ENCODE measurements at places on chromosomes 4 and X.

GRCh38 chr4:152434011-152434410, 101.9 kb downstream of the FBXW7 start:
- DNase-seq = no peak

DNA sequence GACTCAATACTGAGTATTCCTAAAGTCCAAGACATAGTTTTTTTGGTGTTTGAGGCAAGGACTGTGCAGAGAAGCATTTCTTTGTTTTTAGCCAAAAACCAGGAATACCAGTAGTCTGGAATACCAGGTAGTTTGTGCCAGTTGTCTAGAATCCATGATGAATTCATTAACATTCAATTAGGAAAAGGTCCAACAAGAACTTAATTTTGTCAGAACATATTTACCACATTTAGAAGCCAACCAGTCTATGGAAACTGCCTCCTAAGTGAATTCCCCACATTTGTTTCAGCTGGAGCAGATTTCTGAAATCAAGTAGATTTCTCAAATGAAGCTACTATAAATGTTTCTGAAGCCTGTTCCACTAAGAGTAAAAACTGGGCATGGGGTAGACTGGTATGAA, 1584.8 kb upstream of the ADGRL3 start:
- no peak for DNase-seq

GRCh38 chr4:40648742-40649281, 19.1 kb upstream of the RBM47 start:
- no peak for DNase-seq

GRCh38 chrX:18949944-18950301, 34.0 kb downstream of the PHKA2 start:
- no peak for DNase-seq

DNA sequence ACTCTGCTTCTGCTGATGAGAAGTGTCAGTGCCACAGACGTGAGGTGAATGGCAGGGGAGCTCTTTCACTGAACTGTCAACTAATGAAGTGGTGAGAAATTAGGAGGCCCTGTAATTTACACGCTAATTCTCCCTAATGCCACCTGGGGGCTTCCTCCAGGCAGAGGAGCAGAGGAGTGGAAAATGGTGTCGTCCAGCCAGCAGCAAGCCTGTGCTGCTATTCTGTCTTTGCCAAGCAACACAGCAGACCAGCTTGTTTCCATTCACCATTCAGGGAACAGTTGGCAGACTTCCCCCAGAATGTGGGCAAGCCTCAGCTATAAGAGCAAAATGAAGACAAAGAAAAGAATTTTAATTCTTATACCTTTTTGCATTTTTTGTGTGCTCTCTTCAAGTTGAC, 245.2 kb upstream of the TET2 start:
- no peak for DNase-seq

GRCh38 chr4:52292245-52292644, 241.1 kb downstream of the SPATA18 start:
- no peak for DNase-seq

DNA sequence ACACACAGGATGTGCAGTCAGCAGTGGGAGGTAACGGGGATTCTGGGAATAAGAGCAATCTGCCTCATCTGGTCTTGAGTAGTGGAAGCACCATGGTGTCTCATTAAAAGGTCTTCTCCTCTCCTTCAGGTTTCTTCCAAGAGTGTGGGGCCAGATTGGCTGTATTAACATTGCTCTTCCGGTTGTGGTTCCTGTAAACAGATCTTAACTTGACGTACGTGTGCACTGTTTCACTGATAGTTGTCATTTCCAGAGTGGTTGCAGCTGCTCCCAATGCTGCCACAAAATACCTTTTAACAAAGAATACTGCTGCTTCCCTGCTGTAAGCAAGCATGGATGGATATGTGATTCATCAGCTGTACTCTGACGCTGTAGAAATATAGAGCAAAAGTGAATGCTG, 1443.4 kb upstream of the TENM3 start:
- no peak for DNase-seq

DNA sequence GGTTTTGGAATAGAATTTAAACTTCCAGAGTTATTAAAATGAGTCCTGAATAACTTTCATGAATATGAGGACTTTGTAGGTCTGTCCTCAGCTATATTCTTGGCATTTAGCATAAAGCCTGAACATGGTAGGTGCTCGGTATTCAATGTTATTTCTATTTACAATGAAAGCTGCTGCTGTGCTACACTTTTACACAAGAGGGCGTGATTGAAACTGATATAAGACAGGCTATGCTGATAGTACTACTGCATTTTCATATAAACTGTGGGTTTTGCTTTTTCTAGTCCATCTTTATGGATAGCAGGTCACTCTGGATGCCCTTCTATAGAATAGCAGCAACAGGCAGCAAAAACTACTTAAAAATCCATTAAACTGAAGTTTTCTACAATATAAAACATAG, 12.3 kb upstream of the GNPDA2 start:
- DNase-seq = no peak

GRCh38 chr4:122285285-122285684, 93.5 kb upstream of the ADAD1 start:
- peak; percentile 53 for DNase-seq

- DNase-seq = peak; percentile 23
Measured at GRCh38 chrX:132491191-132491590, 2.4 kb upstream of the MBNL3 start.

- peak; percentile 58 for DNase-seq
Measured at GRCh38 chrX:43225626-43226328, 430.3 kb upstream of the MAOA start.

- DNase-seq = no peak
Measured at GRCh38 chr4:83013420-83013867, 2.8 kb upstream of the LIN54 start.

DNA sequence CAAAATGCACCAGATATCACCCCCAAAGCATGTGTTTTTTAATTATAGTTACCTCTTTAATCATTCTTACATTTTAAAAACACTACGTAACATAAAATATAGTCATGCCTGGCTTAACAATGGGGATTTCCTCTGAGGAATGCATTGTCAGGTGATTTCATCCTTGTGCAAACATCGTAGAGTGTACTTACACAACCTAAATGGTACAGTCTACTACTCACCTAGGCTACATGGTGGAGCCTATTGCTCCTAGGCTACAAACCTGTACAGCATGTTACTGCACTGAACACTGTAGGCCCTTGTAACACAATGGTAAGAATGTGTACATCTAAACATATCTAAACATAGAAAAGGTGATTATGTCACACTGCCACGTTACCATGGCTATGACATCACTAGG, 208.6 kb downstream of the SPOCK3 start:
- peak; percentile 26 for DNase-seq

DNA sequence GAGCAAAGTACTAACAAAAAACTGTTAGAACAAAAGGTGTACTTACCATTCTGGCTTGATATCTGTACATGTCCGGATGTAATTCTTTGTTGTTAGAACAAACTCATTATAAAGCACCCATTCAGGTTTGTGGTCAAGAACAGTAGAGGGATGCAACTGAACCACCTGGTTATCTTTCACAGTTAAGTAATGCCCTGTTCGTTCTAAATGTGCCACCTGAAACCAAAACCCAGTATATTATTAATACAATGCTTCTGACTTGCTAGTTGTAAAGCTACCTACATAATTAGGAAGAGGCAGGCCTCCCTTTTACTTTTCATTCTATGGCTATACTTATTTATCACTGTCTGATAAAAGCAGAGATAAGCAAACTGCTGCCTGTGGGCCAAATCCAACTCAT, 54.8 kb downstream of the DHX15 start:
- DNase-seq = no peak

All from Caki2 (cell line).